ENCODE measurements at places on chromosomes 7 and 10. TPM values are rescaled to one million over a fixed set of nuclear protein-coding genes. Genes with fewer than 3 reads are reported as not detected.

- no peak for DNase-seq
These were observed 73.9 kb upstream of the KAT6B start for GRCh38 chr10:74752371-74753040.

The ZNF853 gene
- total RNA-seq: 0.38 TPM

The BCL7B gene
- total RNA-seq: 67.7 TPM

DNA sequence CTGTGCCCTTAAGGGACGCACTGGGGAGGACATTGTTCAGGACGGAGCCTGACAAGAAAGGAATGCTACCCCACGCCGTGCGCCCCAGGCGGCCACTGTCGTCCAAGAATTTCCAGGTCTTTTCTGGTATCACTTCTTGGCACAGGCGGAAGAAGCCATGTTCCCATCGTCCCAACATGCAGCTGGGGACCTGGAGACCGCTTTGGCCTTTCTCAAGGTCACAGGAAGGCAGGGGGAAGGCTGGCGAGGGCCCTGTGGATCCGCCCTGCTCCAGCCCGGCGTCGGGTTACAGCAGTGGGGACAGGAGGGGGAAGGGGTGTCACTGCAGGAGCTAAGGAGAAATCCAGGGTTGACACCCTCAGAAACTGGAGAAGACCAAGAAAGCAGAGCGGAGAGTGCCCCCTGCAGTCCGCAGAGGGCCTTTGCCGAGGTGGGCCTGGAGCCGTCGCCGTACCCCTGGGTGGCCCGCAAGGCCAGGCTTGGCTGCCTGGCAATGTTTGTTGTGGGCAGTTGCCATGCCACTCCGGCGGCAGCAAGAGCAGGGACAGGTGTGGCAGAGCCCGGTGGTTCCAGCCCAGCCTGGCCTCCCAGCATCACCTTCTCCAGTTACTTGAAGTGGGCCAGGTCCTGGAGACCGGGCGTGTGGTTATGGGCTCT lies 104.1 kb downstream of the LHPP start:
- DNase-seq: no peak
